ENCODE measurements at places on chromosomes 1 and 21.

GRCh38 chr1:75671708-75672107 is 52.8 kb upstream of the ACADM start:
- no peak for DNase-seq

GRCh38 chr1:11499601-11500331 is 20.8 kb downstream of the DISP3 start:
- no peak for DNase-seq

- DNase-seq, result no peak
Observed at GRCh38 chr1:51958824-51959223, 31.7 kb downstream of the RAB3B start.

DNA sequence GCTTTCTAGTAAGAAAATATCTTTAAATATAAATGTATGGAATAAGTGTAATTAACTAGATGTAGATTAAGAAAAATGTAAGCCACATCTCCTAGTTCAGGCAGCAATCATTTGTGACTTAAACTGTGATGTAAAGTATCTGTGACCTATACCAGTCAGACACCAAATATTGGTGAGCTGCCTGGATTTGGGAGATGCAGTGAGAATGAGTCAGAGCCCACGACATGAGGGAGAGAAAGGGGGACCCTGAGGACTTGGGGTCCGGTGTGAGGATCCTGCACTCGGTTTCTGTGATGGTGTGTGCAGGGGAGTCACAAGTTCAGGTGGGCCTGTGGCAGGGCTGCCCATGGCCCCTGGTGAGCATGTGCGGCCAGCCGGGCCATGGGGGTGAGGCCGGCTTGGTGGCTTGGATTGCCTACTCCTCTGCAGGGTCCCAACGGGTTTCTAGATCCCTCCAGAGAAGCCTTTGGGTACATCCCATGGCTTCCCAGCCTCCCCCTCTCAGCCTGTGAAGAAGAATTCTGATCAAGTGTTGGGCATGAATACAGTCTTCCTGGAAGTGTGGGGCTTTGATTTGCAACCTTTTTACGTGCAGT is 19.0 kb upstream of the ABCG1 start:
- no peak for DNase-seq

GRCh38 chr21:31273278-31273677 is 70.8 kb downstream of the TIAM1 start:
- DNase-seq, result no peak

GRCh38 chr1:186653312-186653711 is 26.9 kb downstream of the PTGS2 start:
- no peak for DNase-seq

- no peak for DNase-seq
Observed at GRCh38 chr1:38139738-38140487, 93.3 kb upstream of the POU3F1 start.

DNA sequence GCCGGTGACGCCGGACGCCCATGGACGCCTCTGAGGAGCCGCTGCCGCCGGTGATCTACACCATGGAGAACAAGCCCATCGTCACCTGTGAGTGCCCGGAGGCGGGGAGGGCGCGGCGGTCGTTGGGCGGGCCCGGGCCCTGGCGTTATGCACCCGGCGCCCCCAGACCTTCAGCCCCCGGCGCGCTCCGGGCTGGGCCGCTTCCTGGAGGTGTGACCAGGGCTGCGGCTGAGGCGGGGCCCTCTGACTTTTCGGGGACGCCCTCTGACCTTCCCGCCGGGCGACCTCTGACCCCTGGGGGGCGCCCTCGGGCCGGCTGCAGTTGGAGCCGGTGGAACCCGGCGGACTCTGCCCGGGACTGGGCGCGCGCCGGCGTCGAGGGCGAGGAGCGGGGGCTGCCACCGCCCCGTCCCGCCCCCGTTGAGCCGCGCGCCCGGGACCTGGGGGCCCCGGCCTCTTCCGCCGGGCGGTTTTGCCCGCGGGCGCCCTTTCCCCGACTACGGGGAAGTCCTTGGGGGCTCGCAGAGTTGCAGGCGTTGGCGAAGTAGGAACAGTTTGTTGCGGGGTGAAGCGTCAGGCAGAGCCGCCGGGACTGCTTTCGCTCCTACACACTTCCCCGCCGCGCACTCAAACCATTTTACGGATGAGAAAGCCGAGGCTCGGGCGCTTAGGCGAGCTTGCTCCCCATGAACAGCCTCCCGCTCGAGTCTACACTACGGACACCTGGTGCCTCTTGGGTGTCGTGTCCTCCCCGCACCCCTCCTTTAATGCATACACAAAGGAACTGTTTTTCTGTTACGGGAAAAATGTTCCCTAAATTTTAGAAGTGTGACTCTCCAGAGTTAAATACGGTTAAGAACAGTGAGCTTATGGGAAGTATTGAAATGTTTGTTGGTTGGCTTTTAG is 618 bp downstream of the TRAPPC10 start:
- DNase-seq, result peak; percentile 89

- no peak for DNase-seq
Observed at GRCh38 chr1:17624611-17625233, 85.2 kb downstream of the ARHGEF10L start.

DNA sequence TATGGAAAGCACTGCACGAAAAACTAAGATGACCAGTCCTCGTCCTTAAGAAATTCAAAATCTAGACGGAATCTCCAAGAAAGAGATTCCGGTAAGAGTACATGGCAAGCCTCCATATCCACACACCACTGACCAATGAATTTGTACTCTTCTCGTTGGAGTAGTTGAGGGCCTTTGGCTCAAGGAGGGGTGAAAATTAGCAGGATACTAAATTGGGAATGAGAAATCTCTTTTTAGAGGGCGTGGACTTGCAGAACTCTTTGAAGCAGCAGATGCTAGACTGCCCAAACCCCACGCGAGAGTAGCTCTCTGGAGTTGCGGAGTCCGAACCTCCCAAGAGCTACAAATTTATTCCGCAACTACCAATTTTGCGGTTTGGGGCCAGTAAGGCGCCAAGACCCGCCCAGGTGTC is 872 bp upstream of the PPP2R5A start:
- no peak for DNase-seq

GRCh38 chr1:25875856-25876692 is 566 bp upstream of the PAQR7 start:
- peak; percentile 64 for DNase-seq

DNA sequence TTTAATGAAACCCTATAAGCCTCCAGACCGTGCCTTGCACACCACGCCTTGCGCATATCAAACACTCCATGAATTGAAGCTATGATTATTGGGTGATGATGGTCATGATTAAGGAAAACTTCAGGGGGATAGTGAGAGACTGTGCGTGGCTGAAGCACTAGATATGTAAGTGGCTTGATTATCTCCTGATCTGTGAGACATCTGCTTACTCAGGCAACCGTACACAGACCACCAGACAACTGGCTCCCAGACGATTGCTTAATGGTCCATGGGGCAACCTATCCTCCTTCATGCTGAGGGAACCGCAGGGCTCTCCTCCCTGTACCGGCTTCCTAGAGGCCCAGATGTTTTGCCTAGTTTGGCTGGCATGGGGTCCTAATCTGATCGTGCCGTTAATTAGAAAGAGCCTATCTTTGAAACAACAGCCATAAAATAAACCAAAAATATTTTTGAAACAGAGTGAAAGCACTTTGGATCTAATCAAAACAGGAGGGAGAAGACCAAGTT is 51.6 kb downstream of the IRF2BP2 start:
- peak; percentile 74 for DNase-seq

DNA sequence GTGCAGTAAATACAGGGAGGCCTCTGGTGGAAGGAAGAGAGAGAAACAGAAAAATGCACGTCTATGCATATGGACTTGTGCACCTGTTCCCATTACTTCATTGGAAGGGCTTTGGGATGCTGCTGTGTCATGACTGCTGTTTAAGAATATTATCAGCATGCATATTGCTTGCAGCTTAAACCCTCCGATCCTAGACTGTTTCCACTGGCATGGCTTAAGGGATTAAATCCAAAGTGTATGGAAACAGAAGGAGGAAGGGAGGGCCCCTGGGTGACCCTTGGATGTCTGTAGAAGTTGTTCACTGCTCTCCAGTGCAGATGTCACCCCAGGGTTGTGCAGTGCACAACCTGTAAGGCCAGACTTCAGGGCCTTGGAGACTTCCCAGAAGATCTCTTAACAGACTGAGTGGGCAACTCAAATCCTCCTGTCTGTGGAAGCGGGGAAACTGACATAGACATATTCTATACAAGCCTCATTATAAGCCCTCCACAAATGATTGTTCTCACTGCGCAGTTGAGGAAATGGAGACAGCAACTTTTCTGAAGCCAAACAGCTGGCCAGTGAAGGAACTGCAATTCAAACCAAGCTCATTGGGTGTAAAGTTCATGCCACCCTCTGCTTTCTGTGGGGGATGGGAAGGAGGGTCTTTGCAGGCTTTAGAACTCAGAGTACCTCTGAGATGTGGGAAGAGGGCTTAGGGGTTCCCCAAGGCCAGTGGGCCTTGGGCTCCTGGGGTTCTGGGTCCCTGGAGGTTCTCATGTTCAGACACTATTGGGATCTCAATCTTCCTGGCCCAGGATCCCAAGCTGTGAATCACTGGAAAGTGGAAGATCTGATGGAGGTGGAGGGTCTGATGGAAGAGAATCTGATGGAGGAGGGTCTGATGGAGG is 73.8 kb downstream of the UMODL1 start:
- DNase-seq, result no peak

GRCh38 chr1:5996641-5997270 is 4.5 kb upstream of the NPHP4 start:
- DNase-seq, result no peak

All from erythroblast (primary cell).